Retinal pigment epithelial cell (primary cell): ENCODE measurements at places on chromosomes 3 and 15.

DNA sequence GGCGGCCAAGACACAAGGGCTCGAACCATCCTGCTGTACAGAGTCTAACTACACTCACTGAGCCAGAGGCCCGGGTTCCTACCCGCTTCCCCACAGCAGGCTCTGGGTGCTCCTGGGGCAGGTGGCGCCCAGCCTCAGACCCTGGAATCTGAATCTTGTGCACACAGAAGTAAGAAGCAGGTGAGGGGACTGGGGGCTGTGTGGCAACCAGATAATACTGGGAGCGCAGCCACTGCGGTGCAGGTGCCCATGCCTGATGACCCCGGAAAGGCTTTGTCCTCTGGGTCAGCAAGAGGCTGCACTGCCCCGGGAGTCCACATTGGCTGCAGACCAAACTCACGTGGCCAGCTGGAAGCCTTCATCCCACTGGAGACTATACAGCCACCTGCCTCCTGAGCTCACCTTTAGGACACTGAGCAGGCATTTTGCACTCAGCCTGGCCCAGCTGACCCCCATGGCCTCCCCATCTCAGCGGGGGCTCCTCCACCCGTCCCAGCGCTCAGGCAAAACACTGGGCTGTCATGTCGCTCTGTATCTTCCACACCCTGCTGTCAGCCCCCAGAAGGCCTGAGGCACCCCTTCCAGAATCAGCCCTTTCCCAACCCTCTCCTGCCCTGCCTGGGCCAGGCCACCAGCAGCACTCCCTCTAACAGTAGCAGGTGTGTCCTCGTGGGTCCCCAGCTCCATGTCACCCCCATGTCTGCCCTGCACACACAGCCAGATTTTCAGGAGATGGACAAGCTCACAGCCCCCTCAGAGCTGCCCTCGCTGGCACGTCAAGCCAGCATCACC is 101.0 kb upstream of the IQSEC1 start:
- no peak for DNase-seq

DNA sequence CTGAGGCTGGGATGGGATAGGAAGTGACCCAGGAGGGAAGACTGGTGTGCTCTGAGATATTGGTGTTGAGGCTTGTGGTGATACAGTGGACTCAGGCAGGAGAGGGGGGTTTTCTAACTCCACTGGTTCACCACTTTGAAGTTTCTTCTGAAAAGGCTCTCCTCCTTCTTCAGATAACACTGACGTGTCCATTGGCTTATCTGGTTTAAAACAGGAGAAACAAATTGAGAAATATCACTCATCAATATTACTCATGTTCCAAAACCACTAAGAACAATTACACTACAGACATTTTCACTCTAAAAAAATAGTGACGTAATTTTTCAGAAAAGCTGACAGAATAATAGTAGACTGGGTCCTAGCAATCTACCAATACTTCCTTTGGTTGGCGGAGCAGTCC is 23.1 kb downstream of the TP53BP1 start:
- DNase-seq: no peak

DNA sequence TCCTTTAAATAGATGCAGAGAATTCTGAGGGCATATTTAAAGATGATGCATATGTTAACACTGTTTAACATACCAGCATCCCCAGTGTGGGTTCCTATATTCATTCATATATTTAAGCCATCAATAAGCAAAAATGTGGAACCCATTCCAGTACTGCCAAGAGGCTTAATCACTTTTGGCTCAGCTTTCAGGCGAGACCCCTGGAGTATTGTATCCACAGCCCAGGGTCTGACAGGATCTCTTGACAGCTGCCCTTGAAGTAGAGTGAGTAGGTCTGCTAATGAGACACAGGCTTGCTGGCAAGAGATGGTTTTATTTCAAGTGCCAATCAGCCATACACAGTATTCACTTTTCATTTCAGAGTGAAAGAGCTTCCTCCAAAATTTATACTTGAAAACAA is 367.3 kb downstream of the OCA2 start:
- no peak for DNase-seq

DNA sequence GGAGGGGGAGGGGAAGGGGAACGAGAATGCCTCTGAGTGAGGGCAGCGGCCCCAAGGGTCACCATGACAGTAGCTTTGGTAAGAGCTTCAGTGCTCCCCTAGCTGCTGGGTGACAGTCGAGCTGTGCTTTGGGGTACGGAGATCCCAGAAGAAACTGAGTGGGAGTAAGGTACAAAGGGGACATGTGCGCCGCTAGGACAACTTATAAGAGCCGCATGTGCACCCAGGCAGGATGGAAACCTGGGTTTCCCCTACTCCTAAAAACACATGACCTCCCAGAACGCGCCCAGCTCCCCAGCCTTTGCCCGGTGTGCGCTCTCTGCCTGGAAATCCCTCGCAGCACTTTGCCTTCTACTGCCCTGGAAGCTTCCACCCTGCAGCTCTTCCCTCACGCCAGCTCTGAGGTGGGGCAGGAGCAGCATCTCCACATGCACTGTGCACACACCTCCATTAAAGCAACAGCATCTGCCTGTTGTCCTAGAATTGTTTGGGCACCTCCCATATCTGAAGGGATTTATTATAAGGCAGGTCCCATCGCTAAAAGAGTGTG is 232.2 kb downstream of the ADAMTS17 start:
- DNase-seq: no peak

- no peak for DNase-seq
Observed at GRCh38 chr3:184597829-184598573, 36.4 kb downstream of the EPHB3 start.

- DNase-seq: no peak
Observed at GRCh38 chr3:126570103-126570541, 11.4 kb upstream of the C3orf22 start.

GRCh38 chr3:35932995-35933394 is 293.7 kb downstream of the ARPP21 start:
- peak; percentile 91 for DNase-seq

- peak; percentile 41 for DNase-seq
Observed at GRCh38 chr15:42494998-42495360, 455 bp upstream of the SNAP23 start.

DNA sequence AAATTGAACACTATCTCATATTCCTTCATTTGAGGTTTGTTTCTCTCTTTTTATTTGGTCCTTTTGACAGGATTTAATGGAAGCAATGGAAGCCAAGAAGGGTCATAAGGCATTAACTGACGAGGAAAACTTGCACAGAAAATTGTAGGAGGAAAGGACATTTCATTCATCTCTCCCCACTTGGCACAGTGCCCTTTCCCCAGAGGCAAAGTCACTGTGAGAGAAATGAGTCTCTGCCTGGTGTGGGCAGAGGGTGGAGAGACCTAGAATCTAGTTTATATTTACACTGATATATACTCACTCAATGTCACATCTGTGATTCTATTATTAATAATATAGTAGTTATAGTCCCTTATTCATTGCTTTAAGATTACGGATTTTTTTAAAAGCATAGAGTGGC is 324.6 kb upstream of the IL12A start:
- DNase-seq: no peak

DNA sequence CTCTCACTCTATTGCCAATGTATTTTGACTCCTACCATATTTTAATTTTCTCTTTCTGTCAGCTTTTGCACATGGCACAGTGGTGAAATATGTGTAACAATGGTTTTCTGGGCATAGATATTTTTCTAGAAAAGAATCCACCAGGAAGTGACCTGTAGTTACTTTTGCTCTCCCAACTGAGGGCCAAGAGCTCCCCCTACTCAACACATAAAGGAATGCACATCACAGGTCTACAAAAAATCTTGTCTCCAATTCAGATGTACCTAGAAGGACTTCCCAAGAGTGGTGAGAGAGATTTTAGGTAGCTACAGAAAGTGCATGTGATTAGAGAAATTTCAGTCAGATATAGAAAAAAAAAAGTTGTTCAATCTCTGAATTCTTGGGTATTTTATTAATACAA is 15.6 kb downstream of the CPA3 start:
- DNase-seq: no peak

DNA sequence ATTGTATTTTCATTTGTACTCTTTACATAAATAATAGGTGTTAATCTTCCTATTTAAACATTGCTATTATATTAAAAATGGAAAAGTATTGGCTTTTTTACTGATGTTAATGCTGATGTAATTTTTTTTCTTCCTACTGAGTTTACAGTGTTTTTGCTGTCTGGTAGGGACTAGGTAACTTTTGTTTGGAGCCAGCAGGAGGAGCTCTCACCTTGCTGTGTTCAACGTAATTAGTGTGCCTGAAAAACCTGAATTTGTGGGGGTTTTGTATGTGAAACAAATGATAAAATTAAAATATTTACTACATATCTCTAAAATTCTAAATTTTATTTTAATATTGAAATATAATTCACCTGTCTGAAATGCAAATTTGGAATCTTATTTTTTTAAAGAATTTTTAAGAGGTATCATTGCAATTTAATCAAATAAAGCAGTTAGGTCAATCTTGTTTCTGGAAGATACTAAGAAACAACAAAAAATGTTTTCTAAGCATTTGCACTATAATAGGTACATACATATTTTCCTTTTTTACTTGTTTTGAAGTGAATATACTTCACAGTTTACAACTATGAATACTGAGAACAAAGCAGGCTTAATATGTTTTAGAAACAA is 48.8 kb downstream of the EPHA6 start:
- peak; percentile 27 for DNase-seq

- DNase-seq: no peak
Observed at GRCh38 chr3:177362626-177363025, 165.3 kb upstream of the TBL1XR1 start.

DNA sequence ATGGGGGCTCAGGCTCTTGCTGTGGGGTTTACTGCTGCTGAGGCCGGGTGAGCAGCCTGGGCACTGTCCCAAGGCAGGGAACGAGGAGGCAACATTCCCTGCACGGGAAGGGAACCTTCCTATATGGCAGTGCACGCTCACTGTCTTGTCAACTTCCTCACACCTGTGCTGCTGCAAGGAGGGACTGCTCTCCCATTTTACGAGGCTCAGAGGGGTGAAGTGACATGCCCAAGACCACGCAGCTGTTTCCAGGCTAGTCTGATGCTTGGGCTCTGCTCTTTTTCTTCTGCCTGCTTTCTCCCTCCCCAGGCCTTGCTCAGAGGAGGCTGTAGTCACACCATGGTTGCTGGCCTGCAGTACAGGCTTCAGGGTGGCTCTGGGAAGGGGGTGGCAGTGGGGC is 41.5 kb downstream of the SPSB4 start:
- no peak for DNase-seq

- DNase-seq: no peak
Observed at GRCh38 chr3:126021224-126021623, 52.2 kb downstream of the ROPN1B start.

DNA sequence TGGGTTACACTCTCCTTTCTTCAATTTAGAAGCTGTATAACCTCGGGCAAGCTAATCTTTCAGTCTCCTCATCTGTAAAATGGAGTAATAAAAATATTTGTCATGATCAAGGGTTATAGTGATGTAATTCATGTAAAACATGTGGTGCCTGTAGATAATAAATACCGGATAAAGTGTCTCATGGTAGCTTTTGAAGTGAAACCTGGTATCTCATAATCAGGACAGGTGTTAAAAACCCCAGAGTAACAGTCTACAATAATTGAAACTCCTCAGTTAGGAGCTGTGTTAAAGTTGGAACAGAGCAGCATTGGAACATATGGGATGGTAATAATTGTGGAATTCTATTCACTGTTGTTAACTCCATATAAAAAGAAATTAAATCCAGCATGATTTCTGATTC is 884 bp upstream of the KNL1 start:
- no peak for DNase-seq

DNA sequence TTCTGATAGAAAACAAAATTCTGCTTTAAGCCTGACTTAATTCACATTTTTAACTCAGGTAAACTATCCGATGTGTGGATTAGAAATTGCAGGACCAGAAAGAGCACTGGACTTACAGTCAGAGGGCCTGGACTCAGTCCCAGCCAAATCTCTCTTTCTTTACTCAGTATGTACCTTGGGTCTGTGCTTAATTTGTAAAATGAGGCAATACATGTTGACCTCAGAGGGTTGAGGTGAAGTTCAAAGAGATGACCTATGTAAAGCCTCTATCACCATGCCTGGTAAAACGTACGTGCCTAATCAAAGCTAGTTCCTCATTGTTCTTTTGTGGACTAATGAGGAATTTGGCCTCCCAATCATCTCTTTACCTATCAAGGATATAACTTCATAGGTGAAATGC is 1.9 kb upstream of the BCL2A1 start:
- DNase-seq: no peak

GRCh38 chr15:66284271-66284670 is 9.1 kb upstream of the DIS3L start:
- no peak for DNase-seq

DNA sequence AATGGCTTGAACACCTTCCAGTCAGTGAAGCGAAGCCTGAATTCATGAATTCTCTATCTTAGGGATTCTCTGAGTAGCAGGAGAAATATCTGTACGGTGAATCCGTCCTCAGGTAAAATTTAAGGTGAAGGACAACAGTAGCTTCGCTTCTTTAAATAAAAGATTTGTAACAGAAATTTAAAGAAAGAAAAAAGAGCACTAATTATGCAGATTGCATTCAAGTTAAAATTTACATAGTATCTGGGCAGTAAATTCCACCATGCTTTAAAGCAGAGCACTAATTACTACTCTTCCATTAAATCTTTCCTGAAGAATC is 282.6 kb downstream of the FGF12 start:
- no peak for DNase-seq

DNA sequence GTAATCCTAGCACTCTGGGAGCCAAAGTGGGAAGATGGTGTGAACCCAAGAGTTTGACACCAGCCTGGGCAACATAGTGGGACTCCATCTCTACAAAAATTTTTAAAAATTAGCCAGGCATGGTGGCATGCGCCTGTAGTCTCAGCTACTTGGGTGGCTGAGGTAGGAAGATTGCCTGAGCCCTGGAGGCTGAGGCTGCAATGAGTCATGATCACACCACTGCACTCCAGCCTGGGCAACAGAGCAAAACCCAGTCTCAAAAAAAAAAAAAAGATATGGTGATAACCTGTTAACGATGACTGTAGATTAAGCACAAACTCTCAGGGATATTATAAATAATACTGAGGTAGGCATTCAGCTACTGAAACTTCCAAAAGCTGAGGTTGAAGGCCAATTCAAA is 107.5 kb downstream of the SLC49A4 start:
- no peak for DNase-seq

DNA sequence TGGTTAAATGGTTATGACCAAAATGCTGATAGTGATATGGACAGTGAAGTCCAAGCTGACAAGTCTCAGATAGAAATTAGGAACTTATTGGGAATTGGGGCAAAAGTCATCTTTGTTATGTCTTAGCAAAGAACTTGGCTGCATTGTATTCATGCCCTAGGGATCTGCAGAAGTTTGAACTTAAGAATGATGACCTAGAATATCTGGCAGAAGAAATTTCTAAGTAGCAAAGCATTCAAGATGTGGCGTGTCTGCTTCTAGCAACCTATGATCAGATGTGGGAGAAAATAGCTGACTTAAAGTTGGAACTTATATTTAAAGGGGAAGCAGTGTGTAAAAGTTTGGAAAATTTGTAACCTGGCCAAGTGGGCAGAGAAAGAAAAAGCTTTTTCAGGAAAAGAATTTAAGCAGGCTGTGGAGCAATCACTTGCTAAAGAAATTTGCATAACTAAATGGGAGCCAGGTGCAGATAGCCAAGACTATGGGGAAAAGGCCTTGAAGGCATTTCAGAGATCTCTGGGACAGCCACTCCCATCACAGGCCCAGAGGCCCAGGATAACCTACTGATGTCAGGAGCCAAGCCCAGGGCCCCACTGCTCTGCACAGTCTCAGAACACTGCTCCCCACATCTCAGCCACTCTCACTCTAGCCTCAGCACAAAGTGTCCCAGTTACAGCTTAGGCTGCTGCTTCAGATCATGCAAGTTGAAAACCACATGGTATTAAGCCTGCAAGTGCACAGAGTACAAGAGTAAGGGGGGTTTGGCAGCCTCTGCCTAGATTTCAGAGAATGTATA is 147.8 kb upstream of the TGFBR2 start:
- no peak for DNase-seq
